NCI-H2029 treated with DMSO at 0.1 percent for 48 hours (cell line): ENCODE measurements at places on chromosomes 3 and 15.

- DNase-seq = no peak
These were observed 102.1 kb upstream of the CHRM5 start for GRCh38 chr15:33866101-33866737.

DNA sequence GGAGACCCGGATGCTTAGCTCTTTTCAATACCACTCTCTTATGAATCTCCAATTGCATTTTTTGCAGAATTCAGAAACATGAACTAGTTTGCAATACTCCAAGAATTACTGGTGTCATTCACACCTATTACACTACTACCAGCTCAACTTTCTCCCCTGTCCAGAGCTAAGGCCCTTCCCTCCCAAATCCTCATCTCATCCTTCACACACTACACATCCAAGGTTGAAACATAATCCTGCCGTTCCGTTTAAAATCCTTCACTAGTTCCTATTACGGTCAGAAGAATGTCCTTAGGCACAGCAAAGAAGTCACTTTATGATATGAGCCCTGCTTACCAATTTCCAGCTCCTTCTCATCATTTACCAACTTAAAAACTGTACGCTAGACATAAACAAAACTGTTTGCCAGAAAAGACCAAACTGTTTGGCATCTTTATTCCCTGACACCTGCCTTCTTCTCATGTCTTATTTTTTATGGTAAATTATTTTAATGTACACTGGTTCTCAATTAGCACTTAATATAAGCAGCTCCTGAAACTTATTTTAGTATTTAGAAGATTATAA lies 22.6 kb downstream of the TBL1XR1 start:
- DNase-seq = no peak

- no peak for DNase-seq
These were observed 255.1 kb upstream of the WNT5A start for GRCh38 chr3:55742022-55742831.

GRCh38 chr3:53190659-53191058 lies 29.6 kb downstream of the PRKCD start:
- no peak for DNase-seq

DNA sequence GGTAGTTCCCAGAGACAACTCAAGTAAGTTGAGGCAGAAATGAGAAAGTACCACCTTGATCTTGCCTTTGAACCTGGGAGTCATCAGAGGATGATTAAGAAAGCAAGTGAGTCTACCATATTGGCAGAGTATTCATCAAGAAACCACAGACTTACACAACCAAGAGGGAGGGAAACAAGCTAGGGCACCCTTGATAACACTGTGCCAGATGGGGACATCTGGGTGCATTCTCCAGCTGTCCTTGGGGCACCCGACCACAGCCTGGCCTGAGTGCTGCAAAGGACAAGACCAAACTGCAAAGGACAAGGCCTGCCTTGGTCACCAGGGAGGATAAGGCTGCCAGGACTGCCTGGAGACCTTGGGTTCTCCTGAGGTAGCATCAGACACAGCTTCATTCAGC lies 553.6 kb downstream of the EPHB1 start:
- DNase-seq = no peak

DNA sequence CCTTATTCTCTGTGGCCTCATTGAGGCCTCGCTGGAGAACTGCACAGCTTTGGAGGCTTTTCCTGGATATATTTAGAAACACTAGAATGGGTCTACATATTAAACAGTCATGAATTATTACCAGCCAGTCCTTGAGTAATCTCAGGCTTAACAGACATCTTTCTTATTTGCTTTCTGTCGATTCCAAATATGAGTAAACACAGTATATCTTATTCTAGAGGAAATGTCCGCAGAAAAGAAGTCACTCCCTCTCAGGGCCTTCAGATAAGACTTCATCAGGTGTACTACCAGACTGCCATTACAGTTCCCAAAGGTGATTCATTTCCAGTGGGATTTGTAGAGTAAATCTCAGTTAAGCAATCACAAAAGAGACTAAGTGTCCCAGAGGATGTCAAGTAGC lies 310.7 kb downstream of the RBMS3 start:
- no peak for DNase-seq

DNA sequence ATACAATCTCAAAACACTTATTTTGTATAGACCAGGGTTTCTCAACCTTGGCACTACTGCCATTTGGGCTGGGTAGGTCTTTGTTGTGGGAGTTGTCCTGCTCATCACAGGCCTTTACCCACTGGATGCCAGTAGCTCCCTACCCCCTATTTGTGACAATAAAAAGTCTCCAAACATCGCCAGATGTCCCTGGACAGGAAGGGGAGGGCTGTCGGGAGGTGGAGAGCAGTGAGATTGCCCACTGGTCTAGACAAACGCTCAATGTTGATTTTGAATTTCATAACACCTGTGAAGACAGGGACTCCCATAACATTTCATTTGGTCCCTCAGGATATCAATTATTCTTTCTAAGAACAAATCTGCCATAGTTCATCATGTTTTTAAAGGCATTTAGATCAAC lies 151.7 kb upstream of the PTPRG start:
- no peak for DNase-seq

DNA sequence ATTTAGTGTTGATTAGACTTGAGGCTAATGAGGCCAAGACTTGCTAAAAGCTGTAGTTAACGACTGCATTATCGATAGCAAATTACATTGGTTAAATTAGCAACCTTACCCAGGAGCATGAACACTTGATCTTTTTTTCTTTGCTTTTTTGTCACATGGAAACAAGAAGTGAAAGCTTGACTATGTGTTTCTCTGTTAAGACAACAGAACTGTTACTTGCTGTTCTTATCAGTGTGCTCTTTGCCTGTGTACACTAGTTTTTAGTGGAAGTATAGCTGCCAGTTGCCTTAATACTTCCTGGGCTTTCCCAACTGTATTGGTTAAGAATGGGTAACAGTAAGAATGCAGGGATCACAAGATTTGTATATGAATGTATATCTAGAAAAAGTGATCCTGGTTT lies 625.5 kb downstream of the NAALADL2 start:
- no peak for DNase-seq

- DNase-seq = no peak
These were observed 159.5 kb downstream of the TIGIT start for GRCh38 chr3:114453361-114453780.

- DNase-seq = no peak
These were observed 84.1 kb upstream of the LINGO1 start for GRCh38 chr15:77716632-77717332.

DNA sequence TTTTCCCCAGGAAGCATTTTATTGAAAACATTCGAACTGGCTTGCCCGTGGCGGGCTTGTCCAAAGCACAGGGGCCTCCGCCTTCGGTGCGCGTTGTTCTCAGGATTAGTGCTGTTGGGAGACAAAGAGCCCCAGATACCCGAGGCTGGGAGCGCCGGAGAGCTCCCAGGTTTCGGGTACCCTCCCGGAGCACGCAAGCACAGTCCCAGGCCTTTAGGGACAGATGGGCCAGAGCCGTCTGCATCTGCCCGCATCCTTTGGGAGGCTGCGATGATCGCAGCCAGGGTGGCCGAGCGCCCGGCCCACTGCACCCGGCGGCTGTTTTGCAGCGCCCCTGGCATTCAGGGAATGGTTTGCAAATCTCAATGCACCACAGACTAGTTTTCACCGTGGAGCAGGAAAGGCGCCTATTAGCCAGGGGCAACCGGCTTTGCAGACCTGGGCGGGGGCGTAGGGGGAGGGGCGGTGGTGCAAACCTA lies 5.0 kb upstream of the FEZF2 start:
- DNase-seq = no peak
